Thoracic aorta (tissue), 2 donors: ENCODE measurements at places on chromosomes 4 and X.

DNA sequence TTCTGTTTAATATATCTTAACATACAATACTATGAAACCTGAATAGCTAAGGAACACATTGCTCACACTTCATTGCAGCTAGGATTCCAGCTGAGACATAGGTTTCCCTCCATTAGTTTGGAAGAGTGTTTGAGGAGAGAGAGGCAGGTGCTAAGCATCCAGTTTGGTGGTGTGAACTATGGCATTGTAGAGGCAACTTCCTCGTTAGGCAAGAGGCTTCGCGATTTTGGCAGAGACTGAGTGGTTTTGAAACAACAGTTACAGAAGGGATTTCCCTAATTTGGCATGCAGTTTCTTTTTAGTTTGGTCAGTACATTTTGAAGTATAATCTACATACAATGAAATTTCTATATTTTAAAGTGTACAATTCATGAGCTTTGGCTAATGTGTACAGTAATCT lies 117.1 kb upstream of the BMP3 start:
- no peak overlapping the region for H3K27ac ChIP-seq
- DNase-seq: no peak
- H3K36me3 ChIP-seq: no peaks in the 10 kb centered on the region
- H3K4me3 ChIP-seq: no peak overlapping the region

GRCh38 chr4:38242822-38243387 lies 282.7 kb downstream of the PTTG2 start:
- H3K4me1 ChIP-seq: no peaks in the 10 kb centered on the region
- no peaks in the 10 kb centered on the region for H3K36me3 ChIP-seq
- no peaks in the 10 kb centered on the region for H3K27me3 ChIP-seq
- no peak for DNase-seq

DNA sequence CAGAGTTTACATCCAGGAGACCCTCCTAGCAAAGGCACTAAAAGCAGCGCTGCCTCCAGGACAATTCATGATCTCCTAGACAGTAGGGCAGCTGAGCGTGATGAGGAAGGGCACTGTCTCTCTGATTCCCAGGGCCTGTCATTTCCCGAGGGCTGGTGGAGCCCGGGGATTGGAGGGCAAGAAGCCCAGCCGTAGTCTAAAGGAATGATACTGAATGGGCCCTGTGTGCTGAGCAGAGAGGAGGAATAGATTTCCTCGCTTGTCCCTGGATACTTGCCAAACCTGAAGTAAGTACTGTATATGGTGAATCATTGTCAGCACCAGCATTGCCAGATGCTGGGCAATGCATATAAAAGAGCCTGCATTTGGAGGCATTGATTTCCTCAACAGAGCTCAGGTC lies 88.0 kb upstream of the SLITRK2 start:
- no peaks in the 10 kb centered on the region for H3K4me1 ChIP-seq
- no peak for DNase-seq
- no peaks in the 10 kb centered on the region for H3K27me3 ChIP-seq
- H3K36me3 ChIP-seq: no peaks in the 10 kb centered on the region
- H3K27ac ChIP-seq: no peak overlapping the region
- no peak overlapping the region for H3K4me3 ChIP-seq

DNA sequence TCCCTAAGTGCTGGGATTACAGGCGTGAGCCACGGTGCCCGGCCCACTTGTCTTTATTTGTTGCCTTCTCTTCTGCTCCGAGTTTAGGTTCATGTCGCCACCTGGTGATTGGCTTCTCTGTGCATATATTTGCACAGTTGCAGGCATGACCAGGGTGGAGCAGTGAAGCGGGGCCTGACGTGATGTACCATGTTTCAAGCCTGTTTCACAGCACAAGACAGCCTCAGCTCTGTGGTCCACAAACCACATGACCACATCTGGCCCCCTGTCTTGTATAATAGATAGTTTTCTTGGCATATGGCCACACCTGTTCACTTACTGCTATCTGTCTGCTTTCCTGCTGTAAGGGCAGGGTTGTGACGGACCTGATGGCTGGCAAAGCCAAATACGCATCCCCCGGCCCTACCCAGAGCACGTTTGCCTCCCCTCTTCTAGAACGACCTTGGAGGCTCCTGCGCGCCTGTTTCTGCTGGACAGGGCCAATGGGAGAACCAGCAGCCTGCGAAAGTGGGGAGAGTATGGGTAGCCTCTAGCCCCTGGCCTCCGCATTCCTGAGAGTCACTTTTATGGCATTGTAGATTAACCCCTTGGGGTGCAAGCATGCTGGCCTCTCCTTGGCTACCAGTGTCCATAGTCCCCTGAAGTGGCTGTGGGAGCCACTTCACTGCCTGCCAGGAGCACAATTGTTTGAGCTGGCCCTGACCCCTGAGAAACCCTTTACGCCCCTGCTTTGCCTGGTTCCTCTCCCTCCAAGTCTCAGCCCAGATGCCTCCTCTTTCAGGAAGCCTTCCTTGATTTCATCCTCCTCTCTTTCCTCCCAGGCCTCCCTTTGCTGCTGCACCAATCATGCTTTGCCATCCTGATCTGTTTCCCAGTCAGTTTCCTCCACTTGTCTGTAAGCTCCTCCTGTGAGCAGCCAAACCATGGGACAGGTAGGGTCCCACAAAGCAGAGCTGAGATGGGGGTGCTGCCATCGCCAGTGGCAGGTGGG lies 6.0 kb upstream of the SH3TC1 start:
- H3K4me3 ChIP-seq: no peak overlapping the region
- H3K27ac ChIP-seq: no peak overlapping the region
- H3K36me3 ChIP-seq: no peaks in the 10 kb centered on the region
- no peak for DNase-seq
- H3K4me1 ChIP-seq: peaks cover 21% of the 10 kb centered on the region
- no peaks in the 10 kb centered on the region for H3K27me3 ChIP-seq

DNA sequence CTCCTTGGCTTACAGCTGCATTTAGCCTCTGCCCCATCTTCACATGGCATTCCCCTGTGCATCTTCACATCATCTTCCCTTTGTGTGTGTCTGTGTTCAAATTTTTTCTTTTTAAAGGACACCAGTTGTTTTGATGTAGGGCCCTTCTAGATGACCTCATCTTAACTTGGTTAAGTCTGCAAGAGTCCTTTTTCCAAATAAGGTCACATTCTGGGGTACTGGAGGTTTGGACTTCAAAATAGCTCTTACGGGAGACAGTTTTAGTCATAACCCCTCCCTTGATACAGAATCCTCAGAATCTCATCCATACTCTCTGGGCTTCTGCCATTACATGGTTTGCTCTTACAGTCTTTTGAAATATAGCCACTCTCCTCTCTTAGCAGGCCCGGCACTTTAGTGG lies 231.5 kb upstream of the ATP6AP2 start:
- H3K4me1 ChIP-seq: no peaks in the 10 kb centered on the region
- no peak overlapping the region for H3K27ac ChIP-seq
- H3K27me3 ChIP-seq: no peaks in the 10 kb centered on the region
- H3K36me3 ChIP-seq: no peaks in the 10 kb centered on the region
- H3K4me3 ChIP-seq: no peak overlapping the region

- H3K36me3 ChIP-seq: peaks cover 7% of the 10 kb centered on the region
- DNase-seq: peak; percentile 20
- peaks cover 11% of the 10 kb centered on the region for H3K4me1 ChIP-seq
- peak overlapping the region; percentile 81 for H3K27ac ChIP-seq
- H3K4me3 ChIP-seq: peak overlapping the region; percentile 92
These were observed 441 bp downstream of the SLC9B2 start for GRCh38 chr4:103075894-103076746.

DNA sequence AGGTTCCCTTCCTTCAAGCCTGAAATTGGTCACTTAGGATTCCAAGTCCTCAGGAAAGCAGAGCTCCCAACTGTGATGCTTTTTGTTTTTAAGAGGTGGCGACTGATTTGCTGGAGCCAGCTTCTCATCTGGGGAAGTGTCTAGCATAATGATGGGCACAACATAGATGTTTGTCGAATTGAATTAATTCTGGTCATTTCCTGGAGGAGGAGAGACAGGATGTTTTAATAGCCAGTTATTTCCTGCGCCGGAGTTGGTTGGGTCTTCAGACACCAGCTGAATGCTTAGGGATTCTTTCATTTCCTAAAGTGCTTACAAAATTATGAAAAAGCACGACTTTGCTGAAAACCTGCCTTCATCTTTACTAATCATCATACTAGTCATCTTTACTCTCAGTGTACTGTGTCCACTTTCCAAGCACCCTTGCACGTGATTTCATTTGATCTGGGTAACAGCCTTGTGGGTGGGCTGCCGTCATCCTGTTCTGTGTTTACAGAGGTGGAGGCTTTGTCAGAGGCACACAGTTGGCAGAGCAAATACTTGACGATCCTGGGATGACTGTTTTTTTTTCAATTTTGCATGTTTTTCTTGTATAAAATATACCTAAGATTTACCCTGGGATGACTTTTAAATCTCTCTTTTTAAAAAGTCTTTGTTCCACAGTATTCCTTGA lies 49.5 kb downstream of the RGS12 start:
- no peak overlapping the region for H3K27ac ChIP-seq
- no peaks in the 10 kb centered on the region for H3K27me3 ChIP-seq
- peaks cover 2% of the 10 kb centered on the region for H3K4me1 ChIP-seq
- no peak overlapping the region for H3K4me3 ChIP-seq
- no peaks in the 10 kb centered on the region for H3K36me3 ChIP-seq

DNA sequence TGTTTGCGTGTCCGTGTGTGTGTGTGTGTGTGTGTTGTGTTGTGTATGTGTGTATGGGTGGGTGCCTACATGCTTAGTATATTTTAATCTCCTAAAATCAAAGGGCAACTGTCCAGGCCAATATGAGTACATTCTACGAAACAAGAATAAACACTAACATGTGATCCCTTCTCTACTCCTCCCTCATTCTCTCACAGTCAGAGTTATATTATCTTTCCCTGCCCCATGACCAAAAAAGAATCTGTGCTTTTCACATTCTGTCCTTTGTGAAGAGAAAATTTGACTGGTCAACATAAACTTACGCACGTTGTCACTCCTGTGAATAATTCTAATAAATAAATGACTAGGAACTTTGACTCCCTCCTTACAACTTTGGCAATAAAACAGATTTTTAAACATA lies 532.9 kb downstream of the DMD start:
- DNase-seq: no peak
- H3K27ac ChIP-seq: no peak overlapping the region
- H3K4me1 ChIP-seq: no peaks in the 10 kb centered on the region
- H3K36me3 ChIP-seq: no peaks in the 10 kb centered on the region
- no peaks in the 10 kb centered on the region for H3K27me3 ChIP-seq
- H3K4me3 ChIP-seq: no peak overlapping the region

- H3K4me3 ChIP-seq: peak overlapping the region; percentile 53
- no peaks in the 10 kb centered on the region for H3K27me3 ChIP-seq
- no peaks in the 10 kb centered on the region for H3K4me1 ChIP-seq
- H3K36me3 ChIP-seq: no peaks in the 10 kb centered on the region
- peak overlapping the region; percentile 85 for H3K27ac ChIP-seq
These were observed 129.0 kb downstream of the PLS3 start for GRCh38 chrX:115689931-115690330.

- no peak for DNase-seq
- H3K27ac ChIP-seq: no peak overlapping the region
- peaks cover 4% of the 10 kb centered on the region for H3K4me1 ChIP-seq
- no peaks in the 10 kb centered on the region for H3K36me3 ChIP-seq
These were observed 94.5 kb upstream of the DHRSX start for GRCh38 chrX:2595258-2595657.

GRCh38 chr4:108694423-108694822 lies 44.0 kb downstream of the OSTC start:
- DNase-seq: no peak
- H3K27ac ChIP-seq: no peak overlapping the region
- H3K36me3 ChIP-seq: no peaks in the 10 kb centered on the region
- no peaks in the 10 kb centered on the region for H3K27me3 ChIP-seq

DNA sequence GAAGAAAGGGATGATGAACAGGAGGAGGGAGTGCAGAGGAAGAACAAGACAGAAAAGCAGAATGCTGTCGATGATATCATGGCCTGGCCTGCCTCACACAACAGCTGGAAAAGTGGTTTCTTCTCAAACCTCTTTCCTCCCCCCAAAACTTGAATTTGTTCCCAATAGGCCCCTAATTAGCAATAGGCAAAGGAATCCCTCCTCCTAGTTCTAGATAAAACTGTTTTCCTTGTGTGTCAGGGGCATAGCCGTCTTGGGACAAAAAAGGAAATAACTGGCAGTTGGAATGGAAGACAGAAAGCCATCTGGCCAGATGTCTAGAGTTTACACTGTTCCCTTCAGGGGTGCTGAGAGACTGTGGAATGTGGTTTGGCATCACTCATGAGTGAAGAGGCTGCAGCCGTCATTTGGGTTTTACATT lies 177.8 kb upstream of the C1QTNF7 start:
- H3K27me3 ChIP-seq: no peaks in the 10 kb centered on the region
- DNase-seq: no peak
- no peak overlapping the region for H3K4me3 ChIP-seq
- peaks cover 5% of the 10 kb centered on the region for H3K4me1 ChIP-seq
- peak overlapping the region; percentile 58 for H3K27ac ChIP-seq

DNA sequence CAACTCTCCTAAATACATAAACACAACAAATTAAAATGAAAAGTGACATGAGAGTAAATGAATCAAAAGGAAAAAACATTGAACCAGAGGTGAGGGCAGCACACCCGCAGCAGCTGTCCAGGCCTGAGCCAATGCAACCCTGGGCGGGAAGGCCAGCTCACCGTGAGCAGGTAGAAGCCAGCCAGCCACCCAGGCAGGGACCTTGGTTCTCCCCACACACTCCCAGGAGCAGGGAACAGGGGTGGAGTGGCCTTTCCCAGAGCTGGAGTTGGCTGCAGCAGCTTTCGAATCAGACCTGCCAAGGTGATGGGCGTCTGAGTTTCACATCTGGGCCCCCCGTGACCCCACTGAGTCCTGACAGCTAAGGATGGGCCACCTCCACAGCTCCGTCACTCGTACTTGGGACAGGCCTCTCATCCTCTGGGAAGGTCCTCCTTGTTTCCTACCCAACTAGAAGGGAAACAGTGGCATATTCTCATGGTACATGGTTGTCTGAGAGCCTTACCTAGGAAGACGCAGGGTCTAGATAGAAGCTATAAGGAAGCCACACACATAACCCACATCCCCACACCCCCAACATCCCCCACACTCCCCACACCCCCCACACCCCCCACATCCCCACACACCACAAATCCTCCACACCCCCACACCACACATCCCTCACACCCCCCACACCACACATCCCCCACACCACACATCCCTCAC lies 172.2 kb downstream of the DCLK2 start:
- H3K27ac ChIP-seq: no peak overlapping the region
- no peak for DNase-seq
- H3K27me3 ChIP-seq: no peaks in the 10 kb centered on the region
- no peak overlapping the region for H3K4me3 ChIP-seq
- no peaks in the 10 kb centered on the region for H3K4me1 ChIP-seq
